ENCODE measurements at places on chromosomes 7 and 10. TPM values are rescaled to one million over a fixed set of nuclear protein-coding genes. Genes with fewer than 3 reads are reported as not detected.

SPDYE5 gene
- not detected for total RNA-seq

- H3K27ac ChIP-seq, result no peak overlapping the region
- no peaks in the 10 kb centered on the region for H3K27me3 ChIP-seq
These were observed 963.7 kb downstream of the REEP3 start for GRCh38 chr10:64484811-64485330.

GRCh38 chr10:43962346-43963191 is 313.9 kb upstream of the ZNF32 start:
- H3K36me3 ChIP-seq, result no peaks in the 10 kb centered on the region
- no peaks in the 10 kb centered on the region for H3K4me1 ChIP-seq
- H3K4me3 ChIP-seq, result no peak overlapping the region
- H3K27ac ChIP-seq, result no peak overlapping the region
- peaks cover 16% of the 10 kb centered on the region for H3K27me3 ChIP-seq

ITGA8 gene
- total RNA-seq, result not detected

DNA sequence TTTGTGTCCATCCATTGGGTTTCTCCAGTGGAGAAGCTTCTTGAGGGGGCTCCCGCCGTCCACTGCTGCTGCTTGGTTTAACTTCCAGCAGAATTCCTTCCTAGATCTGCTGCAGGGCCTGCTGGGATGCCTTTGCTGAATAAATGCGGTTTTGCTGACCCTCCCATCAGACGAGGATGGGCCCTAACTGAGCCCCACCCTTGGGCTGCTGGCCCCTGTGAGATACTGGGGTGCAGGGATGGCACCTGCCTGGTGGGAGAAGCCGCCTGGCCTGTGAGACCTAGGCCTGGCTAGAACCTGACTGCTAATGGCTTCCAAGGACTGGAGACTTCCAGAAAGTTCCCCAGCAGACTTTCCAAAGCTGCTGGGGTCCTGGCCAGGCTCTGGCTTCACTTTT is 43.8 kb downstream of the ZNF467 start:
- no peaks in the 10 kb centered on the region for H3K36me3 ChIP-seq
- no peak overlapping the region for H3K4me3 ChIP-seq
- no peaks in the 10 kb centered on the region for H3K4me1 ChIP-seq
- H3K27ac ChIP-seq, result no peak overlapping the region
- H3K27me3 ChIP-seq, result no peaks in the 10 kb centered on the region
- no peak for DNase-seq

DNA sequence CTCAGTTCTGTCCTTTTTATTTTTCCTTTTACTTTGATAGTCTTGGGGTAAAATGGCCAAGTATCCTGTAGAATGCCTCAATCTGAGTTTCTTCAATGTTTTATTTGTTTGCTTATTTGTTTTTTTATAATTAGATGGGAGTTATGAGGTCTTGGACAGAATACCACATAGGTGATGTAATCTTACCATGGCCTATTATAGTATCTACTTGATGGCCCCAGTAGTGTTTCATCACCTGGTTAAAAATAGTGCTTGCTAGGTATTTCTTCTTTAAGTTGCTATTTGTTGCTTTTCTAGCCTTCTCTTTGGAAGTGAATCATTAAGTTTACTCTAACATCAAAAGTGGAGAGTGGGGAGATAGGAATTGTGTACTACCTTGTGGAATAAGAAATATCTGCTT is 1020.0 kb upstream of the KCND2 start:
- H3K27me3 ChIP-seq, result no peaks in the 10 kb centered on the region
- H3K4me1 ChIP-seq, result no peaks in the 10 kb centered on the region
- H3K4me3 ChIP-seq, result no peak overlapping the region
- no peaks in the 10 kb centered on the region for H3K36me3 ChIP-seq

- H3K27ac ChIP-seq, result no peak overlapping the region
- H3K4me3 ChIP-seq, result no peak overlapping the region
- peaks cover 2% of the 10 kb centered on the region for H3K36me3 ChIP-seq
These were observed 3.1 kb upstream of the SLC18A3 start for GRCh38 chr10:49606981-49607535.

ZNF727 gene
- 0.12 TPM for total RNA-seq

GRCh38 chr7:75649462-75649861 is 89.3 kb downstream of the HIP1 start:
- H3K36me3 ChIP-seq, result no peaks in the 10 kb centered on the region
- DNase-seq, result no peak
- no peaks in the 10 kb centered on the region for H3K4me1 ChIP-seq
- H3K4me3 ChIP-seq, result no peak overlapping the region
- no peak overlapping the region for H3K27ac ChIP-seq

DNA sequence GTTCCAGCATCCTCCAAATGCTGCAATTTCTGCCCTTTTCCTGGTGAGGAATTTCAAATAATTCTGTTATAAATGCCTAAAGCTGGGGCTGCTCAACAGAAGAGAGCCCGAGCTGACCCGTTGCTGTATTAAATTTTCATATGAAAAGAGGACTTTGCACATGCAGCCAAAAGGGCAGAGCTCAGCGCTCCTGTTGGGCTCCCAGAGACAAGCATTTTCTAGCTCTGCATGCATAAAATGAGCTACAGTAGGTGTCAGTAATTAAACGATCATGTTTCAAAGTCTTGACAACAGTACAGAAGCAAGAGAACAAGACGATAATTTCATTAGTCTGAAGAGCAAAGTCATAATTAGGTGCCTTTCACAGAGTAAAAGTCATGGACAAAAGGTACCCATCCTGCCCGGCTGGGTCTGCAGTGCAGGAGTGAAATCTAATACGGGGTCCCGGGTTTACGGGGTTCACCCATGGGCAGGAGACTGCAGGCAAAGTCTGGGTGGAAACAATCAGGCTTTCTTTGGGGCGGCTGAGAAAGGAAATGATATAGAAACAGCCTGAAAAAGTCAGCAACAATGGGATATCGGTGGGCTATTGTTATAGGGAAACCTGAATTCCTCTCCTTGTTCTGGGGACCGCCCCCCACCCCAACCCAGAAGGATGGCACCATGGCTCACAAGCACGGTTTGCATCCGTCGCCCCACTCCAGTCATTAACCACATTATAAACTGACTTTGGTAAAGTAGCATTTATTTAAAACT is 66.0 kb downstream of the EBF3 start:
- no peaks in the 10 kb centered on the region for H3K36me3 ChIP-seq
- H3K27me3 ChIP-seq, result peaks cover 21% of the 10 kb centered on the region
- H3K27ac ChIP-seq, result no peak overlapping the region
- H3K4me1 ChIP-seq, result no peaks in the 10 kb centered on the region
